ENCODE measurements at places on chromosomes 5 and 9. TPM values are rescaled to one million over a fixed set of nuclear protein-coding genes. Genes with fewer than 3 reads are reported as not detected.

ESM1 gene
- total RNA-seq = 0.16 TPM

PRLR gene
- total RNA-seq = 0.16 TPM

PCDHGB7 gene
- total RNA-seq = 23.6 TPM

PLPP1 gene
- 34.6 TPM for total RNA-seq

BRINP1 gene
- 0.48 TPM for total RNA-seq

C9orf153 gene
- total RNA-seq = not detected

WNK2 gene
- not detected for total RNA-seq

TNFAIP8 gene
- 12.2 TPM for total RNA-seq

IRX2 gene
- 0.64 TPM for total RNA-seq

ENHO gene
- total RNA-seq = not detected

PCDHB4 gene
- total RNA-seq = under 0.01 TPM

C5orf58 gene
- not detected for total RNA-seq

SLC34A1 gene
- not detected for total RNA-seq

SLC6A7 gene
- not detected for total RNA-seq

CRHBP gene
- not detected for total RNA-seq

ADAMTS13 gene
- total RNA-seq = 4.0 TPM

FBP1 gene
- not detected for total RNA-seq

STK32A gene
- 0.24 TPM for total RNA-seq

HTR1A gene
- not detected for total RNA-seq

TMEM252 gene
- total RNA-seq = not detected

GARIN3 gene
- not detected for total RNA-seq

IFNK gene
- total RNA-seq = not detected

SLC36A1 gene
- 7.4 TPM for total RNA-seq

SPATA6L gene
- 0.26 TPM for total RNA-seq

PCDHGB6 gene
- total RNA-seq = 5.7 TPM

ZNF608 gene
- total RNA-seq = 9.3 TPM

SPATA31A3 gene
- total RNA-seq = not detected

NUTM2G gene
- total RNA-seq = not detected

GZMA gene
- total RNA-seq = not detected

CYSRT1 gene
- total RNA-seq = under 0.01 TPM

PTGER4 gene
- total RNA-seq = 6.5 TPM

FOXD4 gene
- 0.24 TPM for total RNA-seq

MEGF10 gene
- 6.3 TPM for total RNA-seq

SH3TC2 gene
- total RNA-seq = 0.52 TPM

ALDH1A1 gene
- 0.13 TPM for total RNA-seq

MUSK gene
- total RNA-seq = 0.40 TPM

ALAD gene
- total RNA-seq = 14.4 TPM

ADAMTSL1 gene
- 1.0 TPM for total RNA-seq

All from epithelial cell of alveolus of lung (primary cell).